Hepatocyte (in vitro differentiated cells): ENCODE measurements at places on chromosomes 7 and 10. TPM values are rescaled to one million over a fixed set of nuclear protein-coding genes. Genes with fewer than 3 reads are reported as not detected.

- H3K4me3 ChIP-seq: no peak overlapping the region
- peak; percentile 58 for DNase-seq
- no peaks in the 10 kb centered on the region for H3K27me3 ChIP-seq
- H3K27ac ChIP-seq: peak overlapping the region; percentile 76
- peaks cover 14% of the 10 kb centered on the region for H3K4me1 ChIP-seq
- no peaks in the 10 kb centered on the region for H3K36me3 ChIP-seq
Observed at GRCh38 chr7:98555403-98555802, 61.7 kb upstream of the NPTX2 start.

COBL gene
- 17.9 and 20.5 TPM in 2 replicates for total RNA-seq

WNT2 gene
- 16.3 and 17.6 TPM in 2 replicates for total RNA-seq

DNA sequence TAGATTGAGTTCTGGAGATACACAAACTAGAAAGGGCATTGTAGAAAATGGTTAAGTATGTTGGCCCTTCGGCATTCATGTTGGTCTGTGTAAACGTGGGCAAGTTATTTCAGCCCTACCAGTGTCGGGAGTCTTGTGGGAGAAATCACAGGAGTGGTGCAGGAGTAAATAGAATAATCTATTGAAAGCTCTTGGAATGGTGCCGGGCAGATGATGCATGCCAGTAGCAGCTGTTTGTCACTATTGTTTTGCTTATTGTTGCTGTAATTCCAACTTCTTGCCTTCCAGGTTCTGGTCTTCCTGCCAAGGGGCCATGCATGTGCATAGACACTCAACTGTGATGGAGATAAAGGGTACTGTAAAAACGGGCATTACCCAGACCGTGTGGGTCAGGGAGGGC lies 259.4 kb downstream of the CAMK1D start:
- no peak for DNase-seq
- H3K36me3 ChIP-seq: no peaks in the 10 kb centered on the region
- no peak overlapping the region for H3K4me3 ChIP-seq
- no peaks in the 10 kb centered on the region for H3K27me3 ChIP-seq
- peaks cover 13% of the 10 kb centered on the region for H3K4me1 ChIP-seq

GRCh38 chr10:69333205-69333604 lies 54.9 kb downstream of the HK1 start:
- peak overlapping the region; percentile 71 for H3K27ac ChIP-seq
- H3K36me3 ChIP-seq: no peaks in the 10 kb centered on the region
- H3K4me3 ChIP-seq: no peak overlapping the region

DNA sequence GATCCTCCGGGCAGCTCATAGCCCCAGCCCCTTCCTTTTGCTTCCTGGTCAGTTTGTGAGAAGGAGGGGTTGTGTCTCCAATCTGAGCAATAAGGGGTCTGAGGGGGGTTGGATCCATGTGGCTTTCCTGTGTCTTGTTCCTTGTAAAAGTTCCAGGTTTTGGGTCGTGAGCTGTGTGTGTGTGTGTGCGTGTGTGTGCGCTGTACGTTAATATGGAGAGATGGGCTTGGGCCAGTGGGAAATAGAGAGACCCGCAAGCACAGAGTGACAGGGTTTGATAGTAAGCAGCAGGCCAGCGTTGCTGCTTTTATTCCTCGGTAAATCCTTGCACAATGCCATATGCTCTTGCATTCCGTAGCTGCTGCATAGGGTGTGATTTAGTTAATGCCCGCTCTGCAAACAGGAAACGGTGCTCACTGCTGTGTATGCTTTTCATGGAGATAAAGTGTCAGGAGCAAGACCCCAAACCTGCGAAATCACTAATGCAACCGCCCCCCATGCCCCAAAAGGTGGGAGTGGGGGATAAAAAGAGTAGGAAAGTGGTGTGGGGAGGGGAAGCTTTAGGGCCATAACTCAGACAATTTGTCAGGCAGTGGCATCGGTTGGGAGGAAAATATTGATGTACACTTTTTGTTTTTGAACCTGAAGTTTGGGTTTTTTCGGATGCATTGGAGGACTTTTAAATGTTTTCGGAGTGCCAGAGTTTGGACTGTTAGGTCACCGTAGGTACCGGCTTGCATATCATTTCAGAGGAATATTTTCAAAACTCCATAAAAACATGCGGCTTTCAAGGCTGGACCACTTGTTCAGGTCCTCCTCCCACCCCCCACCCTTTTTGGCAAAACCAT lies 108.7 kb downstream of the TCF7L2 start:
- no peaks in the 10 kb centered on the region for H3K36me3 ChIP-seq
- peak overlapping the region; percentile 90 for H3K27ac ChIP-seq
- no peaks in the 10 kb centered on the region for H3K27me3 ChIP-seq
- no peak overlapping the region for H3K4me3 ChIP-seq
- DNase-seq: peak; percentile 61

DNA sequence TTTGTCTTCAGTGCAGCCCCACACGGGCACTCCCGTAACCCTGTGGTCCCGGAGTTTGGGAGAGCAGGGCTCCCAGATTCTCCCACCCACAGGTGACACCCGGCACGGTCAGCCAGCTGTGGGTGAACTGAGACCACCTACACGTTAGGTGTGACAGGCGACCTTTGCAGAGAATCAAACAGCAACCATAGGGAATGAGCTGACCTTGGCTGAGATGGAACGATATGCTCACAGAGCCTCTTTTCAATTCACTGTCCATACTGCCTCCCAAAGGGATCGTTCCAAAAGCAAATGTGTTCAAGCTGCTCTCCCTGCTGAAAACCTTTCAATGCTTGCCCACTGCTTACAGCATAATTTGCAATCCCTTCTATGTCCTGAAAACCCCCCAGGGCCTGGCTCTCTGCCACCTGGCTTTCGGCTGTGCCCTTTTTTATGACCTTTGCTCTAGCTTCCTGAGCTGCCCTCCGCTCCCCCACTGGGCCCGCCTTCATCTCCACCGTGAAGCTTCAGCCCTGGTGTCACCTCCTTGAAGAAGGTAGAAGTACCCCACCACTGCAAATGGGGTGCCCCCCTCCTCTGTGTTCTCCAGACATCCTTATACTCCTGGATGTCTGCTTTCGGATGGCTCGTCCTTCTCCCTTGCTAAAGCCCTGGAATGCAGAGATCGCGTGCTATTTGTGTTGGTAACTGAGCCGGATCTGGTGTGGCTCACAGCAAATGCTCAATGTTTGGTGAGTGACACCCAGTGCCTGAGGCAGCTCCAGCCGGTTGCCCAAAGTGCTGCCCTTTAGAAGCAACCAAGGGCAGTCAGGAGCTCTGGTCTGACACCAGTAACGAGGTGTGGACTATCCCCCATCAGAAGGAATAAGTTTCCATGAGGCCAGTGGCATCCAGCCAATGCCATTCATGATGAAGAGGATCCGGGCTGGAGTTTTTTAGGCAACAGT lies 90.4 kb downstream of the KIAA1549 start:
- peak overlapping the region; percentile 83 for H3K27ac ChIP-seq
- DNase-seq: peak; percentile 49
- H3K27me3 ChIP-seq: no peaks in the 10 kb centered on the region
- no peaks in the 10 kb centered on the region for H3K36me3 ChIP-seq

- no peaks in the 10 kb centered on the region for H3K36me3 ChIP-seq
- H3K27ac ChIP-seq: no peak overlapping the region
- H3K27me3 ChIP-seq: no peaks in the 10 kb centered on the region
Observed at GRCh38 chr7:144857463-144857862, 21.6 kb upstream of the TPK1 start.

GRCh38 chr7:130922206-130923112 lies 188.5 kb upstream of the KLF14 start:
- H3K4me1 ChIP-seq: peaks cover 33% of the 10 kb centered on the region
- no peak for DNase-seq
- no peaks in the 10 kb centered on the region for H3K36me3 ChIP-seq
- H3K27me3 ChIP-seq: no peaks in the 10 kb centered on the region
- no peak overlapping the region for H3K4me3 ChIP-seq
